ENCODE measurements at places on chromosomes 7 and 10.

DNA sequence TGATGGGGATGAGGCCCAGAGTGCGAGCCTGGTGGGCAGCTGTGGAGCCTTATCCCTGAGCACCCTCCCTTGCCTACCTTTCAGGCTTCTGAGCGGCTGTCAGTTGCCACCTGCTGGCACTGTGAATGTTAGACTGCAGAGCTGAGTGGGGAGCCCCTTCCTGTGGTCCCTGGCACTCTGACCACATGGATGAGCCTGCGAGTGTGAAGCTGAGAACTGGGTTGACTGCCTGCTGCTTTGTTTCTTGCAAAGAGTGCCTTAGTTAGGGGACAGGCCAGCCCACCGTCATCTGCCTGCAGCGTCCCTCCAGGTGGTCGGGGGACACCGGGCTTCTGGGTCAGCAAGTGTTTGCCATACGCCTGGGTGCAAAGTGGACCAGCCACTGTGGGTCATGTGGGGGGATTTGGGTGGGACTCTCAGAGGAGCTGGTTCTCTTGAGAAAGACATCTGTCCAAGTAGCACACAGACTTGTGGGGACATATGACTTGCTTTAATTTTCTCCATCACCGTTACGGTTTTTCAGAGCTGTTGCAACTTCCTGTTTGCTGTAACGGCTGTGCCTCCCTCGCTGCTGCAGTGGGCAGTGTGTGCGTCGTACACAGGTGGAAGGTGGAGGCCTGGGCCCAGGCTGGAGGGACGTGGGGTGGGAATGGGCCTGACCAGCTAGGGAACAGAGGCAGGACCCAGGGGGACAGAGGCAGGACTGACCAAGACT lies 13.7 kb downstream of the INPP5A start:
- DNase-seq, result no peak

DNA sequence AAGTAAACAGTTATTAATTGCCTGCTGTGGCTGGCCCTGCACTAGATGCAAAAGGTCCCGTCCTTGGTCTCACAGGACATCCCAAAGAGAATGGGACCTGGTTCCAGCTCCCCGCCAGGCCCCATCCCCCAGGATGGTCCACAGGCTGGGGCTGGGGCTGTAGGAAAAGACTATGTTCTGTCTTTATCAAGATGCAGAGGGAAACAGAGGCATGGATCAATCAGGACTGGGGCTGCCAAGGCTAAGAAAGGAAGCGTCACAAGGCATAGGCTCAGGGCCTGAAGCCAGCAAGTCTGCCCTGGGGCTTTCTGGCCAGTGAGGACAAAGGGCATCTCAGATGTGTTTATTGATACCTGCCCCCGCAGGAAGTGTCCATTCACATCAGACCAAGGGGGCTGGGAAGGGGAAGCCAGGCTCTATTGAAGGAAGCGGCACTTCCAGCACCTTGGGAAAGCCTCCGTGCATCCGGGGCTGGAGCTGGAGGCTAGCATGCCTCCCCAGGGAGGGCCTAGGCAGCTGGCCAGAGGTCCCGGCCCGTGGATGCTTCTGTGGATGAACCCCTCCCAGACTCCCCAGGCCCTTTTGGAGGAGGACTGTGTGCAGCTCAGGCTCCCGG lies 5.8 kb downstream of the VSIR start:
- DNase-seq, result no peak

DNA sequence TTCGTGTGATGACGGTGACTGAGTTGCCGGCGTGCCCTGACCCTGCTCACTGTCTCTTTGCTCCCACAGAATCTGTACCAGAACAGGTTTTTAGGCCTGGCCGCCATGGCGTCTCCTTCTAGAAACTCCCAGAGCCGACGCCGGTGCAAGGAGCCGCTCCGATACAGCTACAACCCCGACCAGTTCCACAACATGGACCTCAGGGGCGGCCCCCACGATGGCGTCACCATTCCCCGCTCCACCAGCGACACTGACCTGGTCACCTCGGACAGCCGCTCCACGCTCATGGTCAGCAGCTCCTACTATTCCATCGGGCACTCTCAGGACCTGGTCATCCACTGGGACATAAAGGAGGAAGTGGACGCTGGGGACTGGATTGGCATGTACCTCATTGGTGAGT lies 199.2 kb downstream of the HECW1 start:
- no peak for DNase-seq

DNA sequence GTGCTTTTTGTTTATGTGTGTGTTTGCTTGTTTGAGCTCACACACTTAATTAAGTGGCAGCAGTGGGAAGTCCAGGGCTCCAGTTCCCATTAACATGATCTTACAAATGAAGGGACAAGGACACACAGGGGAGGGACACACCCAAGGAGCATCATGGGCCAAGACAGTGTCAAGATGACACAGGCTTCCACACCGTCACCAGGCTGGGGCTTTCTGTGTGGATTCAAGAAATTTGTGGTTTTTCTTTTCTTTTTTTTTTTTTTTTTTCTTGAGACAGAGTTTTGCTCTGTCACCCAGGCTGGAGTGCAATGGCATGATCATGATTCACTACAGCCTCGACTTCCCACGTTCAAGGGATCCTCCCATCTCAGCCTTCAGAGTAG lies 173.6 kb downstream of the KIAA1217 start:
- peak; percentile 28 for DNase-seq

DNA sequence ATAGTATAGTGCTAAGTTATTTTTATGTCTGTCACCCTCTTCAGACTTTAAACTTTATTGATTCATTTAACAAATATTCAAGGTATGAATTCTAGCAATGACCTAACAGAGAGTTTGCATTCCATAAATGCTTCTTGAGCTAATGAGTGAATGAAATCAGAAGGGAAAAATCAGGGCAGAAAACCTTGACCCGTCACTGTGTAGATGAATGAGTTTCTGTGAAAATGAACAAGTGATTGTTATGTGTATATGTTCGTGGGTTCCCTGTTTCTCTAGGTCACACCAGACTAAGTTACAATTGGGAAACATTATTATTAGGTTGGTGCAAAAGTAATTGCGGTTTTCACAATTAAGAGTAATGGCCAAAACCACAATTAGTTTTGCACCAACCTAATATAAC lies 30.1 kb downstream of the APBB1IP start:
- DNase-seq, result no peak

DNA sequence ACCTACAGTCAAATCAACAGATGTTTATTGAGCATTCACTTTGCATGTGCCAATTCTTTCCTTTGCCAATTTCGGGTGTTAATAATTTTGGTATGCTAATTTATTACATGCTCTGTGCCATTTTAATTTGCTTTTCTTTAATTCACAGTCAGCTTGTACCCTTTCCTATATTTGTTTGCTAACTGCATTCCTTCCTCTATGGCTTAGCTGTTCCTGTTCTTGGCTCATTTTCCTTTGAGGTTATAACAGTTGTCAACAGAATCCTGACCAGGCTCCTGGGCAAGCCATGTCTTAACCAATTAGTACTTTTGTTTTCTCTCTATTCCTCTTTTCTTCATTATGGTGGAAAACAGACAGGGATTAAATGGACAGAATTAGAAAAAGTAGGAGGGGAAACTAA lies 73.6 kb upstream of the RPA3 start:
- no peak for DNase-seq

- DNase-seq, result no peak
Observed at GRCh38 chr10:117830787-117831212, 215.9 kb downstream of the RAB11FIP2 start.
